Effector memory CD8-positive, alpha-beta T cell (primary cell): ENCODE measurements at places on chromosomes 6 and 20.
A peak's percentile ranks its signal among the peaks of the same experiment; 100 is the strongest.

DNA sequence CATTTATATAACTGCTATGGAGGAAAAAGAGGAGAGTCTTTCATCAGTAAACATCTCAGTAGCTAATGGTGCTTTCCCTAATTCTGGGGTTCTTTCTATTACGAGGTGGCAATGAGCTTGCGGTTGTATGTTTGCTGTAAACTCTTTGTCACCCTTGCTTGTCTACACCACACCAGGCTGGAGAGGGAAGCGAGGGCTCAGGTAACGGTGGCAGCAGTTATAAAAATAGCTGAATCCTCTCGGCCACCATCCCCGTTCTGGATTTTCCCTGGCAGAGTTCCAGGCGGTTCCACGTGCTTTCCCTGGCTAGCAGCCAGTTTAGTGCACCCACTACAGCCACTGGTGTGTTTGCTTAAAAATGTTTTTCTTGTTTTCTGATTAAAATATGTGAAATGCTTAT, 39.0 kb downstream of the MAS1 start:
- no peaks in the 10 kb centered on the region for H3K27me3 ChIP-seq
- peaks cover 7% of the 10 kb centered on the region for H3K36me3 ChIP-seq
- peak overlapping the region; percentile 86 for H3K27ac ChIP-seq
- H3K4me1 ChIP-seq: peaks cover 23% of the 10 kb centered on the region
- peak; percentile 68 for DNase-seq

DNA sequence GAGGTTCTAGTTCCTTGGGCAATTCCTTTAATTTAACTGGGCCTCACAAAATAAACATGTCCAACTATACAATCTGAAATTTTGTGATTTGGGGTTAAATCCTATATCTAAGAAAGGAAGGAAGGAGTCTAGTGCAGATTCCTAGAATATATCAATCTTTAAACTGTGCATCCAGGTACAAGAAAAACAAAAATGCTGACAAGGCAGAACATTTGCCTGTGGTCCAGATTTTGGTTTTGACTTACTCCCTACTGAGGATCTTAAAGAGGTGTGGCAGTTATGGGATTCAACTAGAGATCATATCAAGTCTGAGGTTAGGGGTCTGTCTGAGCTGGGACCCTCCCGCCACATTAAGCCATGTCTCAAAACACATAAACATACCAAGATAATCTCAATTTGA, 17.7 kb upstream of the COX7A2 start:
- H3K27ac ChIP-seq: no peak overlapping the region
- peaks cover 4% of the 10 kb centered on the region for H3K4me1 ChIP-seq
- no peak for DNase-seq
- no peaks in the 10 kb centered on the region for H3K27me3 ChIP-seq
- peaks cover 44% of the 10 kb centered on the region for H3K36me3 ChIP-seq

DNA sequence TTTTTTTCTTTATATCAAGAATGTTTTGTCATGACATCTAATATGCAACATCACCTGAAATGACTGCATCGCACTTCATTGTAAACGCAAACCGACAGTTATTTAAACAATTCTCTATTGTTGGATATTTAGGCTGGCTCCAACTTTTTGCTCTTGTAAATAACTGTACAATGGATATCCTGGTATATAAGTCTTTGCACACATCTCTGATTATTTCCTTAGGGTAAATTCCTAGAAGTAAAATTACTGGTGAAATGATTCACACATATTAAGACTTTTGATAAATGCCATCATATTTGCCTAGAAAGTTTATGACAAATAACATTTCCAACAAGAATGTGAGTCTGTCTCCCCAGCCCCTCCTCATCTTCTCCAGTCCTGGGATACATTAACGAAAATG, 154.7 kb downstream of the TFAP2C start:
- peaks cover 35% of the 10 kb centered on the region for H3K27me3 ChIP-seq
- no peak overlapping the region for H3K4me3 ChIP-seq
- no peaks in the 10 kb centered on the region for H3K4me1 ChIP-seq
- no peak for DNase-seq

- H3K36me3 ChIP-seq: no peaks in the 10 kb centered on the region
- no peak for DNase-seq
- H3K27me3 ChIP-seq: peaks cover 13% of the 10 kb centered on the region
- H3K27ac ChIP-seq: no peak overlapping the region
- H3K4me1 ChIP-seq: no peaks in the 10 kb centered on the region
- H3K4me3 ChIP-seq: no peak overlapping the region
Observed at GRCh38 chr6:4084444-4085331, 5.8 kb upstream of the FAM217A start.

DNA sequence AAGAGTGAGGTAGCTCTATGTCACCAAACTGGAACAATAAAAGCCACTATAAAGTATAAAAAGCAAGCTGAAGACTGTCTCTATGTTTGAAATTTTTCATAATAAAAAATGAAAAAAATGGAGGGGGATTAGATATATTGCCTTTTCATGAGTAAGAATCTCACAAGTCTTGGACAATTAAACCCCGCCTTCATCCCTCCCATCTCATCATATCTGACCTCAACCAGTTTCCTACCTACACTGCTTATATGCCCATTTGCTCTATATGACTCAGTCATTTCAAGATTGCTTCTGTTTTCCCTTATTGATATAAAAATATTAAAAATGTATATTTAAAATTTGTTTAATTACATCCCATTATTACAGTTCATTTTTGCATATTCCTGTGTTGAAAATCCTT, 2.9 kb upstream of the TRIM39 start:
- H3K4me3 ChIP-seq: peak overlapping the region; percentile 17
- no peaks in the 10 kb centered on the region for H3K27me3 ChIP-seq
- no peak for DNase-seq
- H3K4me1 ChIP-seq: peaks cover 54% of the 10 kb centered on the region

GRCh38 chr20:1800777-1801176, 94.4 kb upstream of the SIRPA start:
- no peak overlapping the region for H3K4me3 ChIP-seq
- no peak overlapping the region for H3K27ac ChIP-seq
- H3K36me3 ChIP-seq: no peaks in the 10 kb centered on the region
- peaks cover 5% of the 10 kb centered on the region for H3K4me1 ChIP-seq
- peaks cover 56% of the 10 kb centered on the region for H3K27me3 ChIP-seq
- no peak for DNase-seq

- no peak overlapping the region for H3K27ac ChIP-seq
- peaks cover 21% of the 10 kb centered on the region for H3K27me3 ChIP-seq
- DNase-seq: no peak
Observed at GRCh38 chr20:3653921-3654320, 9.3 kb downstream of the GFRA4 start.

DNA sequence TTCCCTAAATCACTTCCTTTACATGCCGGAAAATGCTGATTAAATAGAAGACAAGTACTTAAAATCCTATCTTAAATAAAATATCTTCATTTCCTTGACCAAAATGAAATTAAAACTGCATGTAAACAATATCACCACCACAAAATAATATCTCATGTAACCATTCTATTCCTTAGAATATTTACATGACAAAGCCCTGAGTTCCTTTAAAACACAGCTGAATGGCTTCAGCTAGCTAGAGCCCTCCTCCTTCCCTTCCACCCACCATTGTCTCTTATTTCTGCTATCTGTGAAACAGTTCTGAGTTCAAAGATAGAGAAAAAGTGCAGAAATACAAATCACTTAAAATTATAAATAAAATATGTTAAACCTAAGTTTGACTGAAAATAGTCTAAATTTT, 103.1 kb downstream of the HIVEP2 start:
- DNase-seq: no peak
- peak overlapping the region; percentile 86 for H3K4me3 ChIP-seq
- no peaks in the 10 kb centered on the region for H3K27me3 ChIP-seq
- peaks cover 65% of the 10 kb centered on the region for H3K4me1 ChIP-seq
- H3K36me3 ChIP-seq: peaks cover 18% of the 10 kb centered on the region

- H3K27ac ChIP-seq: no peak overlapping the region
- no peaks in the 10 kb centered on the region for H3K4me1 ChIP-seq
- H3K27me3 ChIP-seq: no peaks in the 10 kb centered on the region
- no peaks in the 10 kb centered on the region for H3K36me3 ChIP-seq
- no peak overlapping the region for H3K4me3 ChIP-seq
Observed at GRCh38 chr6:47133230-47134000, 91.3 kb upstream of the ADGRF1 start.

DNA sequence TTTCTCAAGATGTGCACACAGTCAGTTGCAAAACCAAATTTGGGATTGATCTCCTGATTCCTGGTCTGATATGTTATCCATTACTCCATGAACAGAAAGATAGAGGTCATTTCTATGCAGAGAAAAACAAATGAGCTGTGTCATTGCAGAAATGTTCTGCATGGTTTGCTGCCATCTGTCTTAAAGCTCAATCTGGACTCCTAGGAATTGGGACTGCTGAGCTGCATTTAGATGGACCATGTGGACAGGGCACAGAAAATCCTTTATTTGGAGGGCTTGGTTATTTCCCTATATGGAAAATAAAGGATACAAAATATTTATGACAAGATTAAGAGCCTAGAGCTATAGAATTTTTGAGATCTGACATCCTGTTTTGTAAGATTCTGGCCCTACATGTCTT, 91.3 kb downstream of the ADGRB3 start:
- no peak overlapping the region for H3K27ac ChIP-seq
- no peak overlapping the region for H3K4me3 ChIP-seq
- DNase-seq: no peak
- no peaks in the 10 kb centered on the region for H3K4me1 ChIP-seq
- no peaks in the 10 kb centered on the region for H3K27me3 ChIP-seq

- no peaks in the 10 kb centered on the region for H3K36me3 ChIP-seq
- H3K27me3 ChIP-seq: peaks cover 4% of the 10 kb centered on the region
- no peaks in the 10 kb centered on the region for H3K4me1 ChIP-seq
- H3K27ac ChIP-seq: no peak overlapping the region
Observed at GRCh38 chr6:17410281-17410680, 16.9 kb downstream of the CAP2 start.

GRCh38 chr6:145704143-145704781, 31.1 kb downstream of the EPM2A start:
- DNase-seq: no peak
- peaks cover 6% of the 10 kb centered on the region for H3K4me1 ChIP-seq
- H3K36me3 ChIP-seq: no peaks in the 10 kb centered on the region
- no peak overlapping the region for H3K4me3 ChIP-seq
- no peaks in the 10 kb centered on the region for H3K27me3 ChIP-seq
- no peak overlapping the region for H3K27ac ChIP-seq

GRCh38 chr6:136525586-136526195, 24.5 kb downstream of the MAP7 start:
- peaks cover under 1% of the 10 kb centered on the region for H3K27me3 ChIP-seq
- H3K36me3 ChIP-seq: no peaks in the 10 kb centered on the region
- no peaks in the 10 kb centered on the region for H3K4me1 ChIP-seq
- peak overlapping the region; percentile 45 for H3K27ac ChIP-seq
- DNase-seq: no peak

- H3K27ac ChIP-seq: peak overlapping the region; percentile 82
Observed at GRCh38 chr20:51306521-51307358, 235.8 kb downstream of the NFATC2 start.

GRCh38 chr6:92292067-92292466, 1127.3 kb downstream of the EPHA7 start:
- H3K4me3 ChIP-seq: no peak overlapping the region
- no peak overlapping the region for H3K27ac ChIP-seq
- H3K27me3 ChIP-seq: no peaks in the 10 kb centered on the region
- H3K36me3 ChIP-seq: no peaks in the 10 kb centered on the region

GRCh38 chr6:93272896-93273295, 146.5 kb downstream of the EPHA7 start:
- no peak overlapping the region for H3K4me3 ChIP-seq
- no peaks in the 10 kb centered on the region for H3K27me3 ChIP-seq
- no peak for DNase-seq
- no peaks in the 10 kb centered on the region for H3K4me1 ChIP-seq

DNA sequence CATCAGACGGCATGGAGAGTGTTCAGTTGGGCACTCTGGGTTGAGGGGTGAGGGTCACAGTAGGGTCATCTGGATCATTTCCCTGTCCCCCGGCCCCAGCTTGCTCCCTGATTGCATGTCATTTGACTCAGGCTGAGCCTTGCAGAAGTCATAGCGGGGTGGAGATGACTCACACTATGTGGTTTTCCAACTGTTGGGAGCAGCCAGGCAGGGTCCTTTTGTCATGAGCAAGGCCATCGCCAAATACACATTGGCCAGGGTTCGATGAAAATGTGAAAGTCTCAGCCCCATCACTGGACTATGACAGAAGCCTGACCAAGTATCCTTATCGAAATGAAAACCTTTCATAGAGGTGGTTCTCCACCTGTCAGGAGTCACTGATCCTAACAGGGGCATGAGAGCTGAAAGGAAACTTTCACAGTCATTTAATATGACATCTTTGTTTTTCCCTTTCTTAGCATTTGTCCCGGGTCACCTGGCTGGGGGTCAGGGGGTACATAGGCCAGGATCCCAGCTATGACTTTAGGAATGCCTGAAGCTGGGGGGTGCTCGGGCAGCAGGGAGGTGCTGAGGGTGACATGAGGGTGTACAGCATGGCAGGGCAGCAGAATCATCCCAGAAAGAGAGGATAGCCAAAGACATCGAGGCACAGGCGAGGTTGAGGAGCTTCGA, 70.2 kb upstream of the CD93 start:
- no peak for DNase-seq
- peaks cover 6% of the 10 kb centered on the region for H3K27me3 ChIP-seq
- no peak overlapping the region for H3K4me3 ChIP-seq
- no peaks in the 10 kb centered on the region for H3K36me3 ChIP-seq
- H3K27ac ChIP-seq: no peak overlapping the region

DNA sequence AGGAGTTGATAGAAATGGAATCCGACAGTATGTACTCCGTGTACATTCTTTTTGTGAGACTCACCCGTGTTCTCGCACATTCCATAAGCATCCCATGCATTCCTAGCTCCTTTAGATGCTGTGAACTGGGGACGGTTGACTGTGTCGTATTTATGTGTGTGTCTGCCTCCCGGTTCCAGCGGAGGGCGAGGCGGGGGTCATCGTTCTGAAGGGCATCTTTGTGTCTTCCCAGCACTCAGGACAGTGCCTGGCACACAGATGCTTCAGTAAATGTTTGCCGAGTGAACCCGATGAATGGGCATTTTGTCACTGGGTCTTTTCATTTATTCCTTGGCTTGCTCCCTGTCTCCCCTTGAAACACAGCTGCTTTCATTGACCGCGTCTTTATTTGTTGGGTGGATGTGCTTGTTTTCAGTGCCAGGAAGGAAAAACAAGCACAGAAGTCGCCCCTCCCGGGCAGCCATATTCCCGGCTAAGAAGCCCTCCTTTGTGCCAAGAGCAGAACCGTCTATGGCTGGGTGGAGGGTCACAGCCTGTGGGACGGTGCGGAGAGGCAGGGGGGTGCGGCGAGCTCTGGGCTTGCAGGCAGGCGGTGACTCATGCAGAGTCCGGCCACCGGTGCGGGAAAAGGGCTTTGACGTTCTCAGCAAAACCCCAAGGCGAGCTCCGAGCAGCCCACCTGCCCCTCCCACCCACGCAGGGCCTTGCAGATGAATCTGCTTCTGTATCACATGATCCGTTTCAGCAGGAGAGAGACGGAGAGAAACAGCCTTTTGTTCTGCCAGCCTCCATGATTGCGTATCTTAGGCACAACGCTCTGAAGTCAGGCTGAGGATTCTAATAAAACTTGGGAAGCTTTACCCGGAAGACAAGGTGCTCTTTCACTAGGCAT, 11.2 kb upstream of the PSMG4 start:
- H3K27ac ChIP-seq: no peak overlapping the region
- H3K4me1 ChIP-seq: no peaks in the 10 kb centered on the region
- peaks cover 3% of the 10 kb centered on the region for H3K36me3 ChIP-seq
- DNase-seq: no peak
- H3K4me3 ChIP-seq: no peak overlapping the region
